ENCODE measurements at places on chromosomes 13 and 19.

- DNase-seq = no peak
Observed at GRCh38 chr13:66359910-66360552, 870.1 kb downstream of the PCDH9 start.

GRCh38 chr19:5137571-5138124 is 168.7 kb downstream of the KDM4B start:
- DNase-seq = no peak

- no peak for DNase-seq
Observed at GRCh38 chr13:114048443-114048842, 74.6 kb upstream of the C13orf46 start.

GRCh38 chr19:46670813-46671212 is 9.8 kb upstream of the DACT3 start:
- DNase-seq = no peak
